ENCODE measurements at places on chromosomes 5 and 9.

DNA sequence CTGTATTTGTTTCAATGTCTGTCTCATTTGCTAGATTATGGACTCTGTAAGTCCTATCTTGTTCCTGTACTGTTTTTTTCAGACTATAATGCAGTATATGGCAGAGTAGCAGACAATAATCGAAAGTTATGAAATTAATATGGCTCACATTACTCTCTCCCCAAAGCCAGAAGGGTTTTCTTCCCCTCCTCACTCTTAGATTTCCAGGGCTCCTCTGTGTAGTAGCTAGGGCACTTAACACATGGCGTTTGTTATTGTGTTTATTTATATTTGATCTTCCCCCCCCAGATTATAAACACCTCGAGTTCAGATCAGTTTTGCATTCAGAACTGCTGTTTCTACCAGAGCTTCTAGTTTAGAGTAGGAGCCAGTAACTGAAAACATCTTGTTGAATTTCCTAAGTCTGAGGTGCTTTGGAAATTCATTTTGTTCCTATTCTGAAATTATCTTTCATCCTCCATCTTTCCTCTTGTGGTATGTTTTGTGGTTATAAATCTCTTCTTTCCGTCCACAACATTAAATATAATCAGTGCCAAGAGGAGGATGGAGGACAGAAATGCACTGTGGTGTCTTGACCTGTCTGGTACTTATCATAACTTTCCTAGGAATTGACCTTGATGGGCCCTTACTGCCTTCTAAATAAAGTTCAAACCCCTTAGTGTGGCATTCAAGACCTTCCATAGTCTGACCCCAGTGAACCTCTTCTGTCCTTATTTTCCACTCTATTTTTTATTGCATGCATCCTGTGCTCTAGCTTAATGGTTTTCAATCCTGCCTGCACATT lies 27.0 kb downstream of the TLE4 start:
- DNase-seq, result no peak

GRCh38 chr9:75432888-75433287 lies 344.6 kb downstream of the OSTF1 start:
- DNase-seq, result no peak

DNA sequence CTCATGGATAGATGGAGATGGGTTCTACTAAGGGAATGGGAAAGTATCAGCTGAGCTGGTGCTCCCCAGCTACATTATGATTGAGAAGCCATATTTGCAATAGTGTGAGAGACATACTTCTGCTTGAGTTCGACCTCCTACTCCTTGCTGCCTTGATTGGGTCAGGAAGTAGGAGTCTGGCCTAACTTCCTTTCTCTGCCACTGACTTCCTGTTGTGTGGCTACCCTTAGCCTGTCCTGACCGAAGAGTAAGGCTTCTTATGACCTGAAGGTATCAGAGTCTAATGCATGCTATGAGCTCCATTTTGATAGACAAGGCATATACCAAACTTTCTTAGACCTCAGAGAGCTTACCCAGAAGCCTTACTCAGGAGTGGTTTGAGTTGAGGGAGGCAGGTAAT lies 53.9 kb downstream of the OSTF1 start:
- DNase-seq, result no peak

DNA sequence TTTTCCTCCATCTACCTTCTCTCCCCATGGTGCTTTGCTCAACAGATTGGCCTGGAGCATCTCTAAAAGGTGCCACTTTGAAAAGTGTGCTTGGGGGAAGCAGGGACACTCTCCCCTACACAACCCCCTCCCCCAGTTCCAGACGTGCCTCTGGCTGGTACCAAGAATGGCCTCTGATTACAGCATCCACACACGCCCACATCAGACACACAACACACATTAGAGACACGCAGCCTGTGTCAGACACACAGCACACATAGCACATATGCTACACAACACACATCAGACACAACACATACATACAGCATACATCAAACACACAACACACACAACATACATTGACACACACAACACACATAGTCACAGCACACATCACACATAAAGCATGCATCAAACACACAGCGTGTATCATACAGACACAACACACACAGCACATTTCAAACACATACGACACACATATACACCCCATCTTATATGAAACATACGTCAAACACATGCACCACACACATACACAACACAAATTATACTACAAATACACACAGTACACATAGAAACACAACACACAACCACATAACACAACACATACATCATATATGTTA lies 150.4 kb downstream of the RGS3 start:
- DNase-seq, result no peak

Data from astrocyte of the cerebellum (primary cell).